ENCODE measurements at places on chromosomes 2 and 18. TPM values are rescaled to one million over a fixed set of nuclear protein-coding genes. Genes with fewer than 3 reads are reported as not detected.

Gene CPO
- total RNA-seq, result 0.22 TPM

- no peak for DNase-seq
Measured at GRCh38 chr2:47690132-47690531, 92.8 kb upstream of the MSH6 start.

- DNase-seq, result no peak
Measured at GRCh38 chr2:28600181-28600580, 104.3 kb downstream of the PLB1 start.

- DNase-seq, result no peak
Measured at GRCh38 chr2:239822146-239822831, 202.9 kb downstream of the NDUFA10 start.

GRCh38 chr18:3857544-3857943 lies 407.6 kb downstream of the TGIF1 start:
- no peak for DNase-seq

DNA sequence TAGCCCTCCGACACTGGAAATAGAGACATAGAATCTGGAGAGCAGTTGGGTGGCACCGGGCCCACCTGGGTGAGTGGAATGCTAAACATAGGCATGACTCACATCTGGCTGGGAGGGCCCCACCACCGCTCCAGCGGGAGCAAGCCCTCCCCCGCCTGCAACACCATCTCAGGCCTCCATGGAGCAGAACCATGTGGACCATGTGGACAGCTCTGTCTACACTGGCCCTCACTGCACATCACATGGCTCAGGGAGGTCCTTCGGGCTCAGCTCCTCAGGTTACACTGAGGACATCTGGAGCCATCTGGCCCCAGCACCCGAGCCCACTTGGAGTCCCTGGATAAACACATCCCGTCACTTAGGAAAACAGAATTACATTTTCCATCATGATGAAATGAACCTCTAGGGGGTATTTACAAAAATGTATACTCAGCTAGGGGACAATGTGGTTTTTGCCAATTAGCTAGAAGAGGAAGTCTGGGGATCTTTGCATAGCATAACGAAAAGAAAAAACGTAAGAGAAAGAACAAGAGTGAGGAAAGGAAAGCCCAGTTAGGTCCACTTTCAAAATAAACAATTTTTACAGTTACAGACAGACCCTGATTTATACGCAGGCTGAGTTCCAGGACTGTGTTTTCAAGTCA lies 30.7 kb upstream of the MLPH start:
- DNase-seq, result no peak

- no peak for DNase-seq
Measured at GRCh38 chr2:147810883-147811765, 33.7 kb upstream of the ACVR2A start.

DNA sequence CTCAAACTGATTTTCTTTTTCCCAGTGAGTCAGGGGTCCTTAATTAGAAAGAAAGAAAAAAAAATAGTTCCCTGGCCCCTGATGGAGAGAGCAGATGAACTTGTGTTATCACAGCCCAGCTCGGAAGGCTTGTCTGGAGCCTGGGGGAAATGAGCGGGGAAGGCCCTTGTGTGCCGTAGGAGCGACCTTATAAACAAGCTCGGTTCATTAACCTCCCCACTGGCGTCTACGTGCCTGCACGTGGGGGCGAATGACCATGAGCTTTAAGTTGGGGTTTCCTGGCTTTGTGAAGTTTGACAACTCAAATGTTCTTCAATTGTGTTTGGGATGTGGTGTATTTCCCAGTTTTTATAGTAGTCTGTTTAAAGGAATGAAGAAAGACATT lies 69.5 kb downstream of the EPAS1 start:
- peak; percentile 74 for DNase-seq

DNA sequence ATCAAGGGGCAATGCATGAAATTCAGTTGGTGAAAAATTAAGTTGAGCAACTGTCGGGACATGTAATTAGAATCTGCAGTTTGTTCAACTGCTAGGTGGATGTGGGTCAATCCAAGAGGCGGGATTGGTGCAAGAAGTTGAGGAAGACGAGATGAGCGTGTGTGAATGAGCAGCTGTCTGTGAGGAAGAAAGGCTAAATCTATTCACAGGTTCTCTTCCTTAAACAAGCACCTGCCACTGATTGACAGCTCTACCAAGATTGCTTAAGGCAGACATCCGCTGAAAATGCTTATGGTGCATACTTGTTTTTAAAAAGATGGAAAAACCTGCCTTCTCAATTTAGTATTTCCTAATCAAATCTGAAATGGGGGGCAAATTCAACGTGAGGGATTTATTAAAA lies 323.4 kb upstream of the THUMPD2 start:
- DNase-seq, result no peak

GRCh38 chr2:145325485-145325884 lies 805.6 kb upstream of the ZEB2 start:
- DNase-seq, result no peak

Gene AGAP1
- total RNA-seq, result 10.7 TPM

- no peak for DNase-seq
Measured at GRCh38 chr2:176818617-176819016, 394.0 kb upstream of the HNRNPA3 start.

Gene FHOD3
- total RNA-seq, result 0.60 TPM

DNA sequence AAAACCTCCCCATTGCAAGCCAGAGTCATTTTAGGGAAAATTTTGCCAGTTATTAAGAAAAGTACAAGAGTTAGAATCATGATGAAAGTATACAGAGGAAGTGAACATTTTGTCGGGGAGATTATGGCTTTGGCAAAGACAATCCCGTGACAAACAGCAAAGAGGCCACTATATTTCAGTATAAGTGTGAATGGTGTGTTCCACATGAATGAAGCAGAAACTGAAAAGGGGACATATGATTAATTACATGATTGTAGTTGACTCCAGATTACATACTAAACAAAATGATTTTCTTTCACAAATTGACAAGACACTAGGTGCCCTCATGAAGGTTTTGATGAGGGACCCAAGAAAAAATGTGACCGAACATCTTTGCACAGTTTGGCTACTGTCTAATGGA lies 42.0 kb downstream of the SP140 start:
- no peak for DNase-seq
